Stimulated activated effector memory CD8-positive, alpha-beta T cell treated with anti-CD3 and anti-CD28 coated beads, Interleukin-12 subunit alpha, Interleukin-12 subunit beta, amount 100 ng/mL, for 72 hours (primary cell): ENCODE measurements at places on chromosomes 4 and X.

GRCh38 chr4:79164907-79165610 is 160.8 kb downstream of the NAA11 start:
- DNase-seq, result no peak

GRCh38 chr4:65367306-65367705 is 303.0 kb downstream of the EPHA5 start:
- no peak for DNase-seq

GRCh38 chr4:13461191-13461905 is 22.8 kb downstream of the RAB28 start:
- no peak for DNase-seq

GRCh38 chr4:125991398-125991797 is 676.6 kb downstream of the FAT4 start:
- no peak for DNase-seq

DNA sequence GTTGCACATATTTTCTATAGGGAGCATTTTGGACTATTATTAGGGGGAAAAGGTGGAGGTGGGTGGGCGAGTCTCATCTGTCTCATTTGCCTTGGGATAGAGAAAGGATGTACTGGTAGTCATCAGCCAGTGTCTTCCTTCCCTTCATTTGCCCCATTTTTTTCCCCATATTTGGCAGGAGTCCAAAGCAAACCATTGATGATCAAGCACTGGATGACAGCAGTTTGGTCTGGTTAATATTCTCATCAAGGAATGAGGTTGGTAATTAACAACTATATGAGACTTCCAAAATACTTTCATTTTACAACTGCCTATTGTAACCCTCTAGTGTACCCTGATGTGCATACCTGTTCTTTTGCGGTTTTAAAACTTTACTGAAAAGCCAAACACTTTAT is 22.6 kb upstream of the IGFBP7 start:
- DNase-seq, result no peak

- DNase-seq, result no peak
Observed at GRCh38 chrX:40622479-40623138, 619 bp upstream of the MPC1L start.

- peak; percentile 76 for DNase-seq
Observed at GRCh38 chr4:98467627-98468072, 190.8 kb downstream of the TSPAN5 start.

GRCh38 chr4:114226968-114227760 is 247.7 kb upstream of the ARSJ start:
- no peak for DNase-seq

GRCh38 chr4:20844311-20844710 is 144.1 kb downstream of the PACRGL start:
- no peak for DNase-seq
